Common myeloid progenitor, CD34-positive (primary cell): ENCODE measurements at places on chromosomes 6 and 20.

DNA sequence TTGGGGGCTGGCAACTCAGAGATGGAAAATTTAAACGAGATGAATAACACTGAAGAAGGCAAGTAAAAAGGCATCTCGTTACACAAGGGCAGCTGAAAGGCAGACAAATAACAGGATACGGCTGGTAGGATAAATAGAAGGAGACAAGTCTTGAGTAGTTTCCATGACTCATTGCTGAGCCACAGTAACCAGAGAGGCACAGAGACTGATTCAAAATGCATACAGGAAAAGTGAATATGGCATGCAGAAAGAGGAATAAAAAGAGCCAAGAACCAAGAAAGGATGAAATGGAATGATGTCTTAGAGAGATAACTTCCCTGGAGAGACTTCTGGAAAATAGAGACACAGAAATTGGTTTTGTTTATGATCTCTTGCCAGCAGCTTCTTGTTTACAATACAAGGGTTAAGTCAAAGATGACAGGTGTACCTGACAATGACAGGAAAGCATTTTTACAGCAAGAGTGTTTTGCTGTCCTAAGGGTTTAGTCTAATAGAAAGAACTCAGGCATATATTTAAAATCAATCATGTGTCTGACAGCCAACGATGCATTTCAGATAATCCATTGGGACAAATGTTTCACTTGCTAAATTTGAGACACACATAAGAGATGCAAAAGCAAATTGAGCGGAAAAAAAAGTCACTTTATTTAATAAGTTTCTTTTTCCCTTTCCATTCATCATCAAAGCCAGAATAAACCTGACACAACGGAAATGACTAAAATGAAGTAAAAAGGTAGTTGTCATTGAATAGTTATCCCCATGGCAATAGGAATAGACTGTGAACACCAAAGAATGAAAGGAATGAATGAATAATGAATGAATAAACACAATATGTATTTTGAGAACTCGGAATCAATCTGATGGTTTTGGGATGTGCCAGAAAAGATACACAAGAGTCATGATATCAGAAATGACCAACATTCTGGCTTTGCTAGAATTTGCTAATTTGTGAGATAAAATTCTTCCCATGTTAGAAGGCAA is 68.0 kb upstream of the KCNQ5 start:
- no peak for DNase-seq

GRCh38 chr6:5184218-5184617 is 76.5 kb downstream of the LYRM4 start:
- no peak for DNase-seq

- no peak for DNase-seq
Observed at GRCh38 chr6:156846845-156847599, 69.8 kb downstream of the ARID1B start.

DNA sequence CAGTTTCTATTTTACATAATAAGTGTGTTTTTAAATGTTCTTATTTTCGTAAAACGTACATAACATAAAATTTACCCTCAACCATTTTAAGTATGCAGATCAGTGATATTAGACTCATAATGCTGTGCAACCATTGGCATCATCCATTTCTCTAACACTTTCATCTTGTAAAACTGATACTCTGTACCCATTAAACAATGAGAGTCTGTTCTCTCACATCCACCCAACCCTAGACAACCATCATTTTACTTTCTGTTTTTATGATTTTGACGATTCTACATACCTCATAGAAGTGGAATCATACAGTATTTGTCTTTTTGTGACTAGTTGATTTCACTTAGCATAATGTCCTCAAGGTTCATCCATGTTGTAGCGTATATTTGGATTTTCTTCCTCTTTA is 140.4 kb downstream of the TINAG start:
- DNase-seq: no peak

- DNase-seq: no peak
Observed at GRCh38 chr20:34061695-34062094, 50.3 kb downstream of the EIF2S2 start.

- DNase-seq: peak; percentile 14
Observed at GRCh38 chr6:156809034-156809433, 31.9 kb downstream of the ARID1B start.

DNA sequence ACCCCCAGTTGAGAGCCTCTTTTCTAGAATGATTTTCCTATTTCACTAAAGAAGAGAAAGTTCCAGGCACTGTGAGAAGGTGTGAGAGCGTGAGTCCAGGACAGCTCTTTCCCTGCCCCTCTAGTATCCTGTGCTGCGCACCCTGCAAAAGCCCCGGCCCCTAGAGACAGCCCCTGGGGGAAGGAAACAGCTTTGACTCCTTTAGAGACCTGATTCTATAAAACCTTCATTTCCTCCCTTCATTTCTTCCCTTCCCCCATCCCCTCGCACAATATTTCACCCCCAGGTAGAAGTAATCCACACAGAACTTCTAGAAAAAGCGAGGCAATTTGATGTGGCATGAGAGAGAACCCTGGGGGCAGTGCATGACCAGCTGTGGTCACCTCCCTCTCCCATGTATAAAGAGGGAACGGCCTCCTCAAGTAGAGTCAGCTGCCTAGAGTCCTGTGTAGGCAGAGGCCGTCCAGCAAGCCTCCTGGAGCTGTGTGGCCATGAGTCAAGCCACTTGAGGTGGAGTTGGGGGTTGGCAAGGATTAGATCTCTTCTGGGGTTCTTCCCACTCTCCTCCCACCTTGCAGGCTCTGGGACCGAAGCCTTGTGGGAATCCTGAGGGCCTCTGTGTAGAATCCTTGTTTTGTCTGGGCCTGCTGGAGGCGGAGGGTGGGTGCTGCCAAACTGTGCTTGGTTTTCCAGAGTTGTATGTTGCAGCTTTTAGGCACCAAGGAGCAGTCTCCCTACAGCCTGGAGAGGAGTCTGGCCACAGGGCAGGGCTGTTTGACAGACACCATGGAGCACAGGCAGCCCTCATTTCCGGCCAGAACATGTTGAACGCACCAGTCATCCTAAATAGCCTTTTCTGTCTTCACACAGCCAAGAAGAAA is 41.7 kb downstream of the CHMP4B start:
- no peak for DNase-seq

DNA sequence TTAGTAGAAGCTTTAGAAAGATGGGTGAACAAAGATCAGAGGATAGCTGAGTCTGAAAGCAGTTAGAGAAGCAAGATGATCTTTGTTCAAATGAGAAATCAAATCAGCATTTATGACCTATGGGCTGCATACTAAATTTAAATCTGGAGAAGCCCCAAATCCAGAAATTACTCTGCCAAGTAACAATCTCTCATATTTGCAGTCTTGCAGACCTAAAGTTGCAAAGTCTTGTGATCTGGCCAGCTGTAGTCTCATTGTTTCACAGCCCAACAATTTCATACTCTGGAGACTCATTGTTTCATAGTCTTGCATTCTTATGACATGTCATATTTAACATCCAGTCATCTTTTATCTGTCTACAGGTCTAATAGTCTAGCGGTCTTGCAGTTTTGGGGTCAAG is 364.9 kb upstream of the RSPO3 start:
- DNase-seq: no peak

DNA sequence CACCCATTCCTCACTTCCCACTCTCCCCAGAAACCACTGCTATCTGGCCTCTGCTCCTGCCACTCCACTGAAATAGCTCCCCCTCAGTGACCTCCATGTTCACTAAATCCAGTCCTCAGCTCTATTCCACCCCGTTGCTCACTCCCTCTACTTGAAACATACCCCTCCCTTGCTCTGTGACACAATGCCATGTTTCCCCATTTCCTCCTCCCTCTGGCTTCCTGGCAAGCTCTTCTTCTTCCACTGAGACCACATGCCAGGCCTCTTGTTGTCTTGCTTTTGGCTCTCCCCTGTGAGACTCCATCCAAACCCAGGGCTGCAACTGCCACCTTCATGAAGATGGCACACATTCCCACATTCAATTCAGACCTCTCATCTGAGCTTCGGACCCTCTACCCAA is 13.9 kb downstream of the TMEM151B start:
- DNase-seq: no peak

DNA sequence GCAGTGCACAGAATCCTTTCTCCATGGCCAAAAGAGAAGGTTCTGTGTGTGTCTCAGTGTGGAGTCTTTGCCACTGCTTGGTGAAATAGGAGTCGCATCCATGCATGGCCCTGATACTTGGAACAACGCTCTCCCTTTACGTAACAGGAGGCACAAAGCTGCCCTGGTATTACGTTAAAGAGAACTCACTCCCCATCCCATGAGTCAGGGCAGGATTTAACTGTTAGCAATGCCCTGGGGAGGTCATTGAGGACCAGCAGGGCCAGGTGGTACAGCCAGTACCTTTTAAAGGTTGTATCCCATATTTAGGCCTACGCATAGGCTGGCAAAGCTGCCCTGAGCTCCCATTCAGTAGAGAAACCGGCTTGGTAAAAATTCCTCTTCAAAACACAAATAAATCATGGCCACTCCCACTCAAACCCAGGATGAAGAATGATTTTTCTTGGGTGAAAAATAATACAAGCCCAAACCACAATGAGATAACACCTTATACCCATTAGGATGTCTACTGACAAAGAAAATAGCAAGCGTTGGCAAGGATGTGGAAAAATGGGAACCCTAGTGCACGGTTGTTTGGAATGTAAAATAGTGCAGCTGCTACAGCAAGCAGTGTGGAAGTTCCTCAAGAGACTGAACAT is 37.1 kb downstream of the MYLK4 start:
- no peak for DNase-seq

GRCh38 chr6:14089224-14089623 is 28.3 kb upstream of the CD83 start:
- DNase-seq: no peak

DNA sequence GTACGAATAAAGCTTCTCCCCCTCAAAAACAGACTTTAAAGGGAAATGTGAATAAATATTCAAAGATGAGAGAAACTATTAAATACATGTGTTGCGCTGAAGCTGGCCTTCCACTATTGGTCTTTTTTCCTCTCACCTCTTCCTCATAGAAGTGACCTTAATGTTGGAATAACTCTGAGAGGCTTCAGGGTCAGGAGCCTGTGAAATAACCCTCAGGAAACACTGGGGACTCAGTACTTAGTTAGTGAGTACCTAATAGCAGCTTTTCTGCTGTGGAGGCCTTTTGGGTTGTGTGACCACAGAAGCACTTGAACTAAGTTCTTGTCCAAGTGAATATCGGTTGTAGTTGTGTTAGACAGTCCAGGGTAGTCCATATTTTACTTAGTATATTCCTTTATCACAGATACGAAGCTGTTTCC is 799 bp upstream of the SHPRH start:
- DNase-seq: no peak

GRCh38 chr6:79374308-79374707 is 139.8 kb upstream of the HMGN3 start:
- DNase-seq: no peak

DNA sequence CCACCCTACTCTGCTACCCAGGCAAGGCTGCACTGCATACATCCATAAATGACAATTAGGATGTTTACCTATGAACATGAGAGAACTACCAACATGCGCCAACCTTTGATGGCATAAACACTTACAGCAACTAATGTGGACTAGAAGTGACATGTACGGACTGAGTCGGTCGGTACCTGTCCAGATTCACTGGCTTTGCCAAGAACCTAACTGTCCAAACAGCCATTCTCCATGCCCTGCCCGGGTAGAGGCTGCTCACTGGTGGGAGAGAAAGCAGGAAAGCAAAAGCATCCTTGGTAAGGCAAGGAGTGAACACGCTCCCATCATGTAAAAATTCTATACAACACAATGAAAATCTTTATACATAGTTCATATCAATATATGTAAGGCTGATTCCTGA is 30.0 kb downstream of the SYNDIG1 start:
- DNase-seq: no peak
